ENCODE measurements at places on chromosomes 3 and 15.
A peak's percentile ranks its signal among the peaks of the same experiment; 100 is the strongest.

DNA sequence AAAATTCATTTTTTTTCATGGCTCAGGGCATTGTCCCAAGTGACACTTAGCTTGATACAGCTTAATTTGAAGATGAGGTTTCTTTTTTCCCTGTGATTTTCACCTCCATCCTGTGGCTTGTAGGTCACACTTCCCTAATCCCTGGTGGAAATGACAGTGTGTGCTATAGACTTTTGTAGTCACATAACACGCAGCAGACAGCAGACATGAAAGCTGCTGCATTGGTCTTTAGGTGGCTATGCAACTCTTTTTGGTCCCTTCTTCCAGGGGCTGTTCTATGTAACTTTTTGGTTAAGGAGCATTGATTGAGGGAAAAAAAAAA, 38.8 kb downstream of the TRAK1 start:
- H3K27me3 ChIP-seq, result no peaks in the 10 kb centered on the region
- DNase-seq, result no peak
- H3K27ac ChIP-seq, result no peak overlapping the region
- peaks cover 5% of the 10 kb centered on the region for H3K4me1 ChIP-seq
- H3K4me3 ChIP-seq, result no peak overlapping the region
- H3K36me3 ChIP-seq, result peaks cover 29% of the 10 kb centered on the region

DNA sequence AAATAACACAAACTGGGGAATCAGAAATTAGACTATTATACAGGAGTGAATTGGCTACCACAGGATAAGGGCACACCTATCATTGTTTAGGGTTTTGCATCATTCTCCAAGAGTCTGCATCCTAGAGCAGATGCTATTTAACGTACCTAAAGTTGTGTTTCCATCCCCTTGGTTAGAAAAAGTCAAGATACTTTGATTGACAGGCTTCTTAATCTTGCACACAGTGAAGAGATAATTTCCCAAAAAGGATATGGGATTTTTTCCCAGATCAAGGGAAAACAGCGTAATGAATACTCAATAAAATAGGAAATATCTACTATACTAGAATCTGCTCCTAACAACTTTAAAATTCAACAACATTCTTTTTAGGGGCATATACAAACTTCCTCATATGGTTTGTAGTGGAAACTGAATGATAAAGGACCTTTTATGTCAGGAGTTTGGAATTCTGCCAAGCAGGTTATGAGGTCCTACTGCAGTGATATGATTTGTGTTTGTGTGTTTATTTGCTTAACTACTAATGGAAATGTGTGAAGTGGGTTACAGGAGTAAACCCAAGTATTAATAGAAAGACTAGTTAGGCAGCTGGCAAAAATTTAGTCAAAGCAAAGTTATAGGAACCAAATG, 124.1 kb upstream of the MME start:
- H3K27ac ChIP-seq, result no peak overlapping the region
- no peaks in the 10 kb centered on the region for H3K4me1 ChIP-seq
- H3K36me3 ChIP-seq, result no peaks in the 10 kb centered on the region
- no peaks in the 10 kb centered on the region for H3K27me3 ChIP-seq
- DNase-seq, result no peak

DNA sequence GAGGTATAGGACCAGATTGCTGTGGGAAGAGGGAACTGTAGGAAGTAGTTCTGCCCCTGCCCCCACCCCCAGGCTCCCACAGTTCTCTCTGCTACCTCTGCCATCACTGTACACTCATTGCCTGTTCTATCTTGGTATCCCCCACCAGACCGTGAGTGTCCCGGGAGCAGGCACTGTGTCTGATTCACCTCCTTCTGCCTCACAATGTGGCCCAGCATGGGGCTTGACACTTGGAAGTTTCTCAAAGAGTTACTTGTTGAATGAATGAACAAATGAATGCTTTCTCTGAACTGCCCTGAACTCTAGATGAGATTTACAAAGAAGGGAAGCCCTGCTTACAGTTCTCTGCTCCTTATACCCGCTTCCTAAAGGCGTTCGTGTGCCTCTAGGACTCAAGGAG, 27.1 kb upstream of the PIK3CB start:
- DNase-seq, result no peak
- no peak overlapping the region for H3K27ac ChIP-seq
- peaks cover 3% of the 10 kb centered on the region for H3K4me1 ChIP-seq
- no peak overlapping the region for H3K4me3 ChIP-seq
- H3K36me3 ChIP-seq, result no peaks in the 10 kb centered on the region
- peaks cover 2% of the 10 kb centered on the region for H3K27me3 ChIP-seq

DNA sequence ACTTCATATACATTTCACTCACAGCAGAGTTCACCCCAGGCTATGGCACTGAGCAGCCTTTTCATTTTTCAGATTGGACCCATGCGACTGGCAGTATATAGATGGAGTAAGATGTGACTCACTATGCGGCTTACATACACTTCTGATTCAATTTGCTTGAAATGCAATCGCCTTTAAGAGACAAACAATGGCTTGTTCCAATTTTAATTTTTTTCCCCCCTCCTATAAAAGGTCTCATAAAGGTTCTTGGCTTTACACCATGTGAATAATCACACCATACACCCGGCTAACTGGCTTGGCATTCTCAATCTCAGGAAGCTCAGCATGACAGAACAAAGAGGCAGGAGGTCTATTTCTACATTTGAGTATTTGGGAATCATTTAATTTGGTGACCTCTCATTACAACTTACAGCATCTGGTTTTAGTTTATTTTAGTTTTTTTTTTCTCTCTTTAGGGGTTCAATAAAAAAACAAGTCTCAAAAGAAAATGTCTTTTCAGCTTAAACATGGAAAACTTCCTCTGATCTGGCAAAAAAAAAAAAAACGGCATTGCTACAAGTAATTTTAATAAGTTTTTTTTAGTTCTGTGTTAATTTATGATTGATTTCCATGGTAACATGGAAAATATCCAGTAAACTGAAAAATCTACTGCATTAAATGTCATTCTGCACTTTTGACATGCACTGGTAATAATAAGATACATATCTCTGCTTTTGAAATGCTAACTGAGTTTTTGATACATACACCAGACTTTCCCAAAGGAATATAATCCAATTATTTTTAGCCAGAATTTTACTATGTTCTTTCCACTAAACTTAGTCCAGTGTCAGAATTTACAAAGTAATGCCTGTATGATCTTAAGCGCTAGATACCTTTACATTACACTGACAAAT, 38.8 kb downstream of the GADL1 start:
- peaks cover 6% of the 10 kb centered on the region for H3K27me3 ChIP-seq
- H3K4me3 ChIP-seq, result no peak overlapping the region
- no peak overlapping the region for H3K27ac ChIP-seq
- H3K36me3 ChIP-seq, result no peaks in the 10 kb centered on the region

- H3K4me3 ChIP-seq, result peak within 1 kb of the TSS; percentile 100
- H3K27me3 ChIP-seq, result peaks cover 3% of the 10 kb centered on the region
- H3K27ac ChIP-seq, result peak within 1 kb of the TSS; percentile 100
- H3K36me3 ChIP-seq, result peaks cover 51% of the 10 kb centered on the region
These were observed at the start of gene EIF4A2 for GRCh38 chr3:186783058-186783730. EIF4A2 (plus strand) TSS chr3:186783577; CDS start chr3:186783611, 34 bp downstream.

GRCh38 chr3:140323561-140323960, 354.3 kb upstream of the TRIM42 start:
- no peak for DNase-seq
- H3K36me3 ChIP-seq, result no peaks in the 10 kb centered on the region
- no peak overlapping the region for H3K4me3 ChIP-seq
- H3K4me1 ChIP-seq, result no peaks in the 10 kb centered on the region
- H3K27ac ChIP-seq, result no peak overlapping the region
